NCI-H446 (cell line): ENCODE measurements at places on chromosomes 5 and 9.

- DNase-seq = peak; percentile 7
Observed at GRCh38 chr5:79924936-79925893, 65.8 kb downstream of the MTX3 start.

DNA sequence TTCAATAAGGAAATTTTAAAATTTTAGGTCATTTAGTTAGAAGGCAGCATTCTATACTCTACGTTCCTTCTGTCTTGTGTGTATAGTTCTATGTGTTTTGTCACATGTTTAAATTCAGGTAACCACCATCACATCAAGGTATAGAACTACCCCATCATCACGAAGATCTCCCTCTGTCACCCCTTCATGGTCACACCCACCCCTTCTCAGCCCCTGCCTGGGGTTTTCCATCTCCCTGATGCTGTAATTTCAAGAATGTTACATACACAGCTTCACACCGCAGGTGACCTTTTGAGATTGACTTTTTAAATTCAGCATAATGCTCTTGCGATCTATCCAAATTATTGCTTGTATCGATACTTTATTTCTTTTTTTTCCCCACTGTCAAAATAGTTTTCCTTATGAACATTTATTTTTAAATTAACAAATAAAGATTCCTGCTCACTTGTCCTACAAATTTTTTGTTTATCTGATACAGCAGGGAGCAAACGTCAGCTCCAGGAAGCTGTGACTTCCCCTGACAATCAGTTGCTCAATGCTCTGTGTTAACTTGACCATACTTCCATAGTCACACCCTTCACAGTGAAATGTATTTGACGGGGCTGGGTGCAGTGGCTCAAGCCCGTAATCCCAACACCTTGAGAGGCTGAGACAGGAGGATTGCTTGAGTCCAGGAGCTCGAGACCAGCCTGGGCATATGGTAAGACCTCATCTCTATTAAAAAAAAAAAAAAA, 10.2 kb downstream of the BTNL8 start:
- no peak for DNase-seq

GRCh38 chr9:133377721-133378216, 1.6 kb downstream of the STKLD1 start:
- no peak for DNase-seq

DNA sequence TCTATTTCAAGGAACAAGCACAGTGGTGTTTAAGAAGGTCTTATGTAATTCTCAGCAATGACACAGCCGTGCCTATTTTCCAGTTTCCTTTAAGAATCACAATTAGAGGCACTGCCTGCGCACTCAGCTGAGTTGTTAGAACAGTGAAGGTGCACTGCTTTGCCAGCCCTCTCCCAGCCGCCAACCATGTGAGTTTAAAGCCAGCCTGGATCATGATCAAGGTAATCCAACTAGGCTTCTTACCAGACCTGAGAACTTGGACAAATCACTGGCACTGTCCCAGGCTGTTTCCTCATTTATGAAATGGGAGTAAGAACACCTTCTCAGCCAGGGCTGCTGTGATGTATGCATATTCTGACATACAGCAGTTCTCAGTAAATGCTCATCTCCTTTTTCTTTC, 99.6 kb downstream of the ASTN2 start:
- no peak for DNase-seq
